ENCODE measurements at places on chromosomes 16 and 17.

- peak; percentile 30 for DNase-seq
These were observed 290 bp downstream of the TLCD1 start for GRCh38 chr17:28725660-28726225.

- DNase-seq = peak; percentile 84
These were observed 44.3 kb downstream of the TBC1D16 start for GRCh38 chr17:79991140-79991923.

- DNase-seq = no peak
These were observed 480 bp downstream of the TXNL4B start for GRCh38 chr16:72092832-72093447.

DNA sequence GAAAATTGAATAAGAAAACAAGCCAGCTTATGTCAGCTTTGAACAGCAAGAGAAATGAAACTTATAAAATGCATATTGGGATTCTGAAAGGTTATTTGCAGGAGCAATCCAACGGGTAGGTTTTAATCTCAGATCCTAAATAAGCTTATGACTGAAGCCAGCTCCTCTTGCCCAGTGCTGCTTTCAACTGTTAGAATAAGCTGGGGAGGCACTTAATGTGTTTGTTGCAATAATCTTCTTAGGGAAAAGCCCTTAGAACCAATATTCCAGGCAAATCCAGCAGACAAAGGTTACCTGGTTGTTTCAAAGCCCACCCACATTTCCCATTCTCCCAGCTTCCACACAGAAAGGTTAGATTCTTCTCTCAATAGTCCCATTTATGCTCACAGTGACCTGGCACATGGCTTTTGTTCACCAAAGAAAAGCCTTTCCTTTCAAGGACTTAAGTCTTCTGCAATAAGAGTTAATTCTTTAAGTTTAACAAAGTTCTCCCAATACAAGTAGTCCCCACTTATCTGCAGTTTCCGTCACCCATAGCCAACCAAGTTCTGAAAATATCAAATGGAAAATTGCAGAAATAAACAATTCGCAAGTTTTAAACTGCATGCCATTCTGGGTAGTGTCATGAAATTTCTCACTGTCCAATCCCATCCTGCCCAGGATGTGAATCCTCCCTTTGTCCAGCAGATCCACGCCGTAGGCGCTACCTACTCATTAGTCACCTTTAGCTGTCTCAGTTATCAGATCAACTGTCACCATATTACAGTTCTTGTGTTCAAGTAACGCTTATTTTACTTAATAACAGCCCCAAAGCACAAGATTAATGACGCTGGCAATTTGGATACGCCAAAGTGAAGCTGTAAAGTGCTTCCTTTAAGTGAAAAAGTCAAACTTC, 5.9 kb downstream of the TEX2 start:
- DNase-seq = no peak

DNA sequence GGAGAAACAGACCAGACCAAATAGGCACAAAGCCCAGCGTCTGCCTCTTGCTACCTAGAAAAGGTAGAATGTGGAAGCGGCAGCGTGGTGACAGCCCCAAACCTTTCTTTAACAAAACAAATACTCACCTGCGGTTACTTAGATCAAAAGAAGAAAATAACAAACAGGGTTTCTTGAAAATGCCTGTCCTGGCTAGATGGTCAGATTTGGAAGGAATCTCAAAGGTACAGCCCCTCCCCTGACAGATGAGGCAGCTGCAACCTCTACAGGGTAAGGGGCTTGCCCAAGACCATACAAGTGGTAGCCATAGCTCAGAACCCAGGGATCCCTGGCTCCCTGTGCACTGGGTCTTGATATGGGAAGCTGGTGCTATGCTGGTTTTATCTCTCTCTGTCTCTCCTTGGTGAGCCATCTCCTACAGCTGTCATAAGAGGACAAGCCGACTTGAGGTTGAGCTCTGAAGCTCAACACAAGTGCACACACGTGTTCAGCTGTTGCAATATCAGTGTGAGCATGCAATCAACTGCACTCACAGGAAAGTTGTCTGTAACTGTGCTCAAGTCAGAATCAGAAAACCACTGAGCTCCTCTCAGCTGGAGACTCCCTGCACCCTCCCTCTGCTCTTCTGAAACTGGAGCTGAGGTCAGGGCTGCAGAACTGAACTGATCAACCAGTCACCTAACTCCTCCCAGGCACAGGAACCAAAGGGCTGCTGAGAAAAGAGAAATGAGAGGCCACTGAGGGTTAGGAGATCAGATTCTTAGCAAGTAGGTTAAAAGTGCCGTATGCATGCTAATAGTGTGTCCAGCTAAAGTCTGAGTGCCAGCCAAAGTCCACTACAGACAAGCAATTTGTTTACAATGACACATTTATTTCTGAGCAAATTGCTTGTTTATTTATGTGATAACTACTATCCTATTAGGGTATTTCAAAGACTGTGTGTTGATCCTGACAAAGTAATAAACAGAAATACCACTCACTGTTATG, 6.1 kb upstream of the RNF157 start:
- no peak for DNase-seq

GRCh38 chr17:7137171-7137943, 22.7 kb upstream of the ASGR2 start:
- no peak for DNase-seq

DNA sequence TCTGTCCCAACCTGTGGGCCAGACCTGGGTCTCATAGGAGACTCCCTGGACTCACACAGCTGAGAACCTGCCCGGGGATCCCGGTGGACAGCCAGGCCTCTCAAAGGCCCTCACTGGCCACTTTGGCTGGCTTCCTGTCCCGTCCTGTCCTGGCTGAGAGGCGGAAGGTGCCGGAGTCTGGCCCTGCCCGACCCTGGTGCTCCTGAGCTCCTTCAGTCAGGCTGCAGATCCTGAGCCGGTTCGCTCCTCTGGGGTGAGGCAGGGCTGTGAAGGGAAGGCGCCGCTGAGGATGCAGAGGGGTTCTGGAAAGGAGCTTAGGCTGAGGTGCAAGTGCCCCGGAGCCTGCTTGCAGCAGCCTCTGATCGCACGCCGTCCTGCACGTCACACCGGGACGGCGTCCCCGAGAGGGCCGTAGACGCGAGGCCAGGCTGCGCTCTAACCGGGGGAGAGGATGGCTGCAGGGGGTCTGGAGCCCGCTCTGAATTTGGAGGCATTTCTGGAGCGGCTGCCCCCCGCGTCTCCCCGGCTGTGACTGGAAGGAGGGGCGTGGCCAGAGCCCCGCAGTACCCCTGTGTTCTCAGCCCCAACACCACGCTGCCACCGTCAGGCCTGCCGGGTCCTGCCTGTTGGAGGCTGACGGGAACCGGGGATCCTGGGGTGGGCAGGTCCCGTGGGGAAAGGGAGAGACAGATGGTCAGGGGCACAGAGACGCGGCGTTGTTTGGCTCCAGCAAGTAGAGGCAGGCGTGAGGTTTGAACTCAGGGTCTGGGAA, 4.1 kb downstream of the HGS start:
- no peak for DNase-seq

DNA sequence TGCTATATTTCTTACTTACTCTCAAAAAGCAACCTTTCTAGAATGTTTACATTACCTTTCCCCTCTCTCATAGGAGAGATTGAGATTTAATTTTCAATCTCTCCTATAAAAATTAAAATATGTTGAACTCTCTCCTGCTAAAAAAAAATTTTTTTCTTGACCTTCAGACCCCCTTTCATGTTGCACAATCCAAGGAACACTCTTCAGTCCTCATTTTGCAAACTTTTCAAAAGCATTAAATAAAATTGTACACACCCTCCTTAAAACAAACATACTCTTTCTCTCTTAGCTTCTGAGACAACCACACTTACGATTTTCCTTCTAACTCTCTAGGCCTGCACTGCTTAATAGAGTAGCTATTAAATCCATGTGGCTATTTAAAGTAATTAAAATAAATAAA, 8.6 kb upstream of the ABCA6 start:
- DNase-seq = no peak

GRCh38 chr16:25007284-25007984, 7.7 kb downstream of the ARHGAP17 start:
- DNase-seq = no peak

DNA sequence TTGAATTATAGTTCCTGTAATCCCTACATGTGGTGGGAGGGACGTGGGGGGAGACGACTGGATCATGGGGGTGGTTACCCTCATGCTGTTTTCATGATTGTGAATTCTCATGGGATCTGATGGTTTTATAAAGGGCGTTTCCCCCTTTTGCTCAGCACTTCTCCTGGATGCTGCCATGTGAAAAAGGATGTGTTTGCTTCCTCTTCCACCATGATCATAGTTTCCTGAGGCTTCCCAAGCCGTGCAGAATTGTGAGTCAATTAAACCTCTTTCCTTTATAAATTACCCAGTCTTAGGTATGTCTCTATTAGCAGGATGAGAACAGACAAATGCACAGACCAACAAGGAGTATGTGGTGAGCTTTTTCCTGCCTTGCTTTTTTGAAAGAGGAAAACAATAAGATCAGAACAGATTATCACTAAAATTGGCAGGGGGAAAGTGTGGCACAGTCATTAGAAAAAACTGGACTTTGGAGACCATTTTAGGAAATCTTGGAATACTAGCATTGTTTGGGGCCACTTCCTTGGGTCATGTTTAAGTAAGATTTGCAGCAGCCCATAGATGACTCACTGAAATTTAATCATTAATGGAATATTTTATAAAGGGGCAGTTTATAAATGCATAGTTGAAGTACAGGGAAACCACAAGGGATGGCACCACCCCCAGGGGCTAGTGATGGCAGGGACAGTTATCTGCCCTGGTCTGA, 352.8 kb downstream of the CDH13 start:
- DNase-seq = no peak

GRCh38 chr17:11551442-11551841, 46.8 kb upstream of the DNAH9 start:
- DNase-seq = no peak

DNA sequence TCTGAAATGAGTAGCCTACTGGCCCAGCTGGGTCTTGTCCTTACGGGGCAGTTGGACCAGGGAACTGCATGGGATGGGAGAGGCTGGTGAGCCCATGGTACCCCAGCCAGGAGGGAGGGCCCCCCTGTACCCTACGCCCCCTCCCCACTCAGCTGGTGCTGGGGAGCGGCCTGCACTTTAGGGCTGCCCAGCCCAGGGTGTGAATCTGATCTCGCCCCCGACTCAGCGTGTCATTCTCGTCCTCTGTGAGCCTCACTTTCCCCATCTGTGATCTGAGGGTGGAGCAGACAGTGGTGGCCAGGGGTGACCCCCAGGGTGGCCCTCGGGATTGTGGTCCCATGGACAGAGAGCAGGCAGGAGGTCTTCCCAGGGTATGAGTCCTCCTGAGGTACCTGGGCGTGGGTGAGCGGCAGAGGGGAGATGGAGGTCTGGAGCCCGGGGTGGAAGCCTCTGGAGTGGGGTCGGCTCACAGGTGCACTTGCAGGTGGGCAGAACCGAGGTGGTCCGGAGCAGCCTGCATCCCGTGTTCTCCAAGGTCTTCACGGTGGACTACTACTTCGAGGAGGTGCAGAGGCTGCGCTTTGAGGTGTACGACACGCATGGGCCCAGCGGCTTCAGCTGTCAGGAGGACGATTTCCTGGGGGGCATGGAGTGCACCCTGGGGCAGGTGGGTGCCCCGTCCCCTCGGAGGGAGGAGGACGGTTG, 1.6 kb downstream of the CPNE7 start:
- no peak for DNase-seq

DNA sequence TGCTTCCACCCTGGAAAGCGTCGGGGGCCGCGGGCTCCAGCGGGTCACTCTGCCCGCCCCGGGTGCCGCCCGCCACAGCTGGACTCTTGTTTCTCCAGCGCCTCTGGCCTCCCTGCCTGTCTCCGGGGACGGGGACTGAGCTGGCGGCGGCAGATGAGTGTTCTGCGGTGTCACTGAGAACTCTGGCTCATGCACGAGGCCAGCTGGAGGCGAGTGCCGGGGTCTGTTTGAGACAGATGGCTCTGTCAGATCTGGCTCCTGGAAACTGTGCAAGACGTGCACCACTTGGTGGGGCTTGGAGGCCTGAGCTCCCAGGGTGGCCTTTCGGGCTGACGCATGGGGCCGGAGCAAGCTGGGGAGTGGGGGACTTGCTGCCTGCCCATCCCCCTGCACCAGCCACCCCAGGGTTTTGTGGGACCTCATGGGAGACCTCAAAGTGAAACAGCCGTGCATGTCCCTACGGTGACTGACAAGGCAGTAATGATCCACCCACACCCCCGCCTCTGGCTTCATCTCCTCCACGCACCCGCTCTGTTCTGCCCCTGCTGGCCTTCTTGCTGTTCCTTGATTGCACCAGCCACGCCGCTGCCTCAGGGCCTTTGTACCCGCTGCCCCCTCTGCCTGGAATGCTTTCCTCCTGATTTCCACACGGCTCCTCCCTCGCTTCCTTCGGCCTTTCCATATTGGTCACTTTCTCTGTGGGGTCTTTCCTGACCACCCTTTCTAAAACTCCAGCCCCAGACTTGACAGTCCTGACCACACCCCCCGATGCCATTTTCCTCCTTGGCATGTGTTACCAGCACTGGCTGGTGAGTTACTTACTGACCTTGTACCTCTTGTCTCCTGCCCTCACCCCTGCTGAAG, 174.9 kb upstream of the CIBAR2 start:
- DNase-seq = no peak

DNA sequence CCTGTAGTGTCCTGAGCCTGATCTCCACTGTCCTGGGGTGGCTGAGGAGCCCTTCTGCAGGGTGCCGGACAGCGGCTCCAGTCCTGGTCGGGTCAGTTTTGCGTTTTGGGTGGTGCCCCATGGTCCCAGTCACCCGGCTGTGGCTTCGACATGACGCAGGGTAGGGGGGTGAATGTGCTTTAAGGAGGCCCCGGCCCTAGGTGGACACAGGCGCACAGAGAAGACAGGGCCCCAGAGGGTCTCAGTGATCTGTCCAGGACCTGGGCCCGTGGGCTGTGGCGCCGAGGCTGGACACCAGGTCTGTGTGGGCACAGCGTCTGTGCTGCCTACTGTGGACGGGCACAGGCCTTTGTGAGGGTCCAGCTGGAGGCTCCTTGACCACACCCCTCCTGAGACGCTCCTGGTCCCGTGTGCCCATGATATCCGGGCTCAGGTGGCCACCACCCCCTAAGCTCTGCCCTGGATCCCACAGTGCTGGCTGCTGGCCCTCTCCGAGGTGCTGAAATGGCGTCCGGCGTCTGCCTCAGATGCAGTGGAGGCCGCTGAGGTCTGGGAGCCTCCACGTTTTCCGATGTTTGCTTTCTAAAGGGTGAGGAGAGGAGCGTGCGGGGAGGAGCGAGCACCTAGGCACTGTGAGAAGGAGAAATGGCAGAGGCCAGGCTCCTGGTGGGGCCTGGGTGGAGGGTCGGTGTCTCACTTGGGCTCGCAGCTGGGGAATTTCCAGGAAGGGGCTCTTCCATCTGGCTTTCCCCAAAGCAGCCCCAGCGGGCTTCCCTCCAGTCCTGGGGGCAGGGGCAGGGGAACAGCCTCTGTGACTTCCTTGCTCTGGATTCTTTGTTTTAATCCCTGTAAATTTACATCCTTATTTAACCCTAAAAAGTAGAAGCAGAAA, 56.1 kb upstream of the ACSF3 start:
- DNase-seq = no peak

DNA sequence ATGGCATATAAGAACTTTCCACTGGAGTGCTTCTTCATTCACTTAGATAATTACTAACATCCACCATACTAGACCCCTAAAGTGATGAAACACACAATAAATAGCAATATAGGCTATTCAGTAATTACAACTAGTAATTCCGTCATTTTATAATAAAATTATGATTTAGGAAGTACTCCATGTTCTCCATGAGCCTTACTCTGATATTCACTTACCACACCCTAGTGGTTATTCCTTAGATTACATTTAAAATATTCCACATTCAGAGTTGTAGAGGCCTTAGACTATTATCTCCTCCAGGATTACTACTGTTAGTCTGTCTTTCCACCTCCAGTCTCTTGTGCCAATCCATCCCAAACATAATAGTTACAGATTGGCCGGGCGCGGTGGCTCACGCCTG, 62.4 kb downstream of the STH start:
- DNase-seq = no peak

GRCh38 chr17:9177212-9177611, 155.9 kb downstream of the NTN1 start:
- DNase-seq = no peak

Data from activated CD4-positive, alpha-beta T cell treated with anti-CD3 and anti-CD28 coated beads for 4 hours (primary cell).